Colonic mucosa (tissue), 4 donors: ENCODE measurements at places on chromosomes 3 and 15. TPM values are rescaled to one million over a fixed set of nuclear protein-coding genes. Genes with fewer than 3 reads are reported as not detected.

FBN1 gene
- 6.6 TPM for total RNA-seq

- no peak for DNase-seq
- no peaks in the 10 kb centered on the region for H3K36me3 ChIP-seq
- H3K27ac ChIP-seq: no peak overlapping the region
- no peak overlapping the region for H3K4me3 ChIP-seq
These were observed 273.6 kb downstream of the SHOX2 start for GRCh38 chr3:157832588-157832987.

DNA sequence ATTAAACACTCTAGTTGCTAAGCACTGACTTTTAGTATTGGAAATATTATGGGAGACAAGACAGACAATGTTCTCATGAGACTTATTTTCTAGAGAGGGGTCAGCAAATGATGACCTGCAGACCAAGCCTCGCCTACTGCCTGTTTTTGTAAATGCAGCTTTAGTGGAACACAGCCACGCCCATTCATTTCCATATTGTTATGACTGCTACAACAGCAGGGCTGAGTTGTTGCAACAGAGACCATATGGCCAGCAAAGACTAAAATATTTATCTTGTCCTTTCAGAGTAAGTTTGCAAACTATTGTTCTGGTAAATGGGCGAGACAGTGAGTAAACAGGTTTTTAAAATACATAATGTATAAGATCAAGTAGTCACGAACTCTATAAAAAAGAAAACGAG lies 570.2 kb downstream of the NTRK3 start:
- DNase-seq: no peak
- no peaks in the 10 kb centered on the region for H3K36me3 ChIP-seq
- H3K27me3 ChIP-seq: no peaks in the 10 kb centered on the region
- no peak overlapping the region for H3K4me3 ChIP-seq
- no peak overlapping the region for H3K27ac ChIP-seq

GRCh38 chr3:98568402-98568801 lies 25.0 kb downstream of the CPOX start:
- no peaks in the 10 kb centered on the region for H3K27me3 ChIP-seq
- no peak overlapping the region for H3K4me3 ChIP-seq
- no peak for DNase-seq

DNA sequence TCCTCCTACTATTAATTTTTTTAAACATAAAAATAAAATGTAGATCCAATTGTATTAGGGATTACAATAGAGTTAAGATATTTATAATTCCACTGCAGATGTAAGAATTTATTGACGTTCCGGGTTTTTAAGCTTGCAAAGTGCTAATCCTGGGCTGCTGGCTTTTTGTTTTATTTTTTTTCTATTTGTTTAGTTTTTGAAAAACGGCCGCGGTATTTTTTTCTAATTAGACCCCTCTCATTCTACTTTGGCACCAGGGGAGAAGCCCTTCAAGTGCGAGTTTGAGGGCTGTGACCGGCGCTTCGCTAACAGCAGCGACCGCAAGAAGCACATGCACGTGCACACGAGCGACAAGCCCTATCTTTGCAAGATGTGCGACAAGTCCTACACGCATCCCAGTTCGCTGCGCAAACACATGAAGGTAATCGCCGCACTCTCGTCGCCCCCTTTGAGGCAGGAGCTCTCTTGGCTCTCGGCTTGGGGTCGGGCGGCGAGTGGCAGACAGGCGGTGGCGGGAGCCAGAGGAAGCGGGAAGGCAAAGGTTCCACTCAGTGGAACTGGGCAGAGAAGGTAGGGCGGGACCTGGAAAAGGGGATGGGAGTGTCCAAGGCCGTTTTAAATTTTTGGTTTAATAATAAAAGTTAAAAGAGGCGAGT lies 3.2 kb downstream of the ZIC1 start:
- no peak overlapping the region for H3K4me3 ChIP-seq
- no peaks in the 10 kb centered on the region for H3K4me1 ChIP-seq
- DNase-seq: no peak

GRCh38 chr3:43882976-43883680 lies 192.4 kb downstream of the ABHD5 start:
- H3K36me3 ChIP-seq: no peaks in the 10 kb centered on the region
- DNase-seq: no peak
- H3K27me3 ChIP-seq: no peaks in the 10 kb centered on the region
- H3K27ac ChIP-seq: no peak overlapping the region
- no peaks in the 10 kb centered on the region for H3K4me1 ChIP-seq

DNA sequence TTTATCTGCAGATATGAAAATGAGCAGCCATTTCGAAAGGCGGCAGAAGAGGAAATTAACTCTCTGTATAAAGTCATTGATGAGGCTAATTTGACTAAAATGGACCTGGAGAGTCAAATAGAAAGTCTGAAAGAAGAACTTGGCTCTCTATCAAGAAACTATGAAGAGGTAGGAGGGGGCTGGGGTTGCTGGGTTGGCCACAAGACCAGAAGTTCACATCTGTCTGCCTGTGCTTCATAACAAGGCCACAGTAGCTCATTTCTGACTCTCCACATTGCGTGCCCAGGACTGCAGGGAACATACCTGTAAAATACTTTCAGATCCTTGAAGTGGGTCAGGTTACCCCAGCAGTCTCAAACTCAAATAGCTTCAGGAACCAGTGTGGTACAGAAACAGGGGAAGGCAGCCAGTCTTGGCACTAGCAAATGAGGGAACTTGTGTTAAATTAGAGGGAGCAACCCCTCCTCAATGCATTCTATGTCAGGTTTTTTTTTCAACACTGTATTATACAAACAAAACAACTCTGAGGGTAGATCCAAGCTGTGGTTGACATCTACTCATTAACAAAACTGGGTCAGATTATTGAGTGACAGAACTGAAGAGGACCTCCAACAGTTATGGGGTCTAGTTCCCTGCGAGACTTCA lies 48.7 kb downstream of the BFSP2 start:
- no peak overlapping the region for H3K4me3 ChIP-seq
- H3K27me3 ChIP-seq: no peaks in the 10 kb centered on the region
- no peak for DNase-seq
- H3K27ac ChIP-seq: no peak overlapping the region

GRCh38 chr3:105490045-105490444 lies 123.3 kb downstream of the ALCAM start:
- no peak for DNase-seq
- H3K36me3 ChIP-seq: no peaks in the 10 kb centered on the region
- no peak overlapping the region for H3K4me3 ChIP-seq
- no peaks in the 10 kb centered on the region for H3K27me3 ChIP-seq
- no peaks in the 10 kb centered on the region for H3K4me1 ChIP-seq

- peak overlapping the region; percentile 82 for H3K4me3 ChIP-seq
- no peaks in the 10 kb centered on the region for H3K4me1 ChIP-seq
These were observed 1.5 kb downstream of the PTPN9 start for GRCh38 chr15:75577401-75578172.
